Stimulated activated CD8-positive, alpha-beta memory T cell treated with anti-CD3 and anti-CD28 coated beads, Interleukin-7, amount 100 ng/mL, for 1 hour (primary cell): ENCODE measurements at places on chromosomes 1 and 21.

GRCh38 chr1:93801471-93801870 lies 77.5 kb downstream of the DNTTIP2 start:
- DNase-seq: no peak

DNA sequence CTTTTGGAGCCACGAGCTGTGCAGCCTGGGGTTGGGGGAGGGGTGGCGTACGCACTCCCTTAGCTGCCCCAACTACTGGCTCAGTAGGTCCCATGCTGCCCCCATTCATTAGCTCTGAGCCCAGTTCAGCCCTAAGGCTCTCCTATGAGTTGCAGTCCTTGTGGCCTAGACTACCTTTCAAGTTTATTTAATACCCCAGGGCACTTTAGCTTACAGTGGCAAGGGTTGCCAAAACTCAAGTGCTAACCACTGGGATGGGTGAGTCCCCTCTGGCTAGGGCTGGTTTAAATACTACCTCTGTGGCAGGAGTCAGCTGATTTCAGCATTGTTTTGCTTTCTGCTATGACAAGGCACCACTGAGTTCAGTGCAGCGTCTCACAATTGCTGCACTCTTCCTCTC lies 118.2 kb downstream of the ODF2L start:
- DNase-seq: no peak

- no peak for DNase-seq
Measured at GRCh38 chr1:58047265-58047858, 499.2 kb downstream of the OMA1 start.

DNA sequence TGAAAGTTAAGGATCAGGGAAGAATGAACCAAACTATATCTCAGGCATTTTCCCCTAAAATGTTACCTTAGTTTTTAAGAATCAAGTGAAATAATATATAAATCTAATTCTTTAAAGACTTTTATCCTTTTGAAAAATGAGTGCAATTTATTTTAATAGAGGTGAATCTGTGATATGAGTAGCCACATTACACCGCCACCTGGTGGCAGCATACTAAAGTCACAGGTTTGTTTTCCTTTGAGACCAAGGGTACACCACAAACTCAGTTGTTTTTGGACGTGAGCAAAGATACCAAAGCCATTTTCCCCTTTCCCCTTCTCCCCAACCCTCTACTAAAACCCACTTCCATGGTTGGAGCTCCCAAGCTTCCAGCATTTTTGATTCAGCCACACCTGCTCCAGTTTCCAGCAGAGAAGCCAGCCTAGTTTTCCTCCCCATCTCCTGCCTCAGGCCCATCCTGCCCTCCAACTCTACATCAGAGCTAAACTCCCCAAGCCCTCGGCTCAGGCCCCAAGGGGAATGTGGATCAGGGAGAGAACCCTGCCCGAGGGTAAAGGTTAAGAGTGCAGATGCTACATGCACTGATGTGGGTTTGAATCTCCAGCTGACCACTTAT lies 22.9 kb upstream of the LDLRAP1 start:
- DNase-seq: peak; percentile 55

GRCh38 chr1:27333717-27334279 lies 8.0 kb upstream of the SYTL1 start:
- no peak for DNase-seq

DNA sequence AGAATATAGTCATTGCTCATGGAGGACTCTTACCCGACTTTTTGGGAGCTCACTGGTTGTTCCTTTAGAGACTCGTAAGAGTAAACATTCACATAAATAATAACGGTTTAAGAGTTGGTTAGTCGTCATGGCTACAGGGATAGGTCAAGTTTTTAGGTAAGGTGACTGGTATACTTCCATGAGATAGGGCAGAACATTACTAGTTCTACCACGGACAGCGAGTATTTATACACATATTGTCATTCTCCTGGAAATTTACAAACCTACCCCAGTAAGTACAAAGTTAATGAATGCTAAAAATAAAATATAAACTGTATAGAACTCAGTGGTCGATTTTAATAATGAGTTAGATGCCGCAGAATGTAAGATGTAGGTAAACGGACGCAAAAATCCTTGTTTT lies 1.2 kb upstream of the RYR2 start:
- no peak for DNase-seq

DNA sequence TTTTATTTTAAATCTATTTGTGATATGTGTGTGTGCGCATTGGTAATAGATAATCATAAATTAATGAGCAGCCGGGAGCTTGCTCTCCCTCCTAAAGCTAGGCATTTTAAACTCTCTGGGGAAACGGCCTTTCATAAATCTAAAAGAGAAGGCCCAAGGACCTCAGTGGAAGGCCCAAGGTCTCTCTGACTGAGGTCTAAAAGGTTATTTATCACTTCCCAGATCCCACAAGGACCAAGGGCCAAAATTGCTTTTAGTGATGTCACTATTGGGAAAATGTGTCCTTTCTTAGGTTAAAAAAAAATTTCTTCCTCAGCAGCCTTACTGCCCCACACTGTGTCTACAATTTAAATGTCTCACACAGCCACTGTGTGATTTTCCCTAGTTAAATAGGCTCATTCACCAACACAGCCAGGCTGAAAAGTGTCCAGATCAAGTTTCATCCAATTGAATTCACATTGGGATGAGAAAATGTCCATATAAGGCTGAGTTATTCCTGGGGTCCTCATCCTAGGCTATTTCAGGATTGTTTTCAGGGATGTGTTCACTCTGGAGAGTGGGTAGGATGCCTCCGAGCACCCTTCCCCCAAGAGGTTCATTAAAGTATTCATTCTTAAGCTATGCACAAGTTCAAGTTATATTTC lies 46.1 kb downstream of the SLC44A3 start:
- no peak for DNase-seq

DNA sequence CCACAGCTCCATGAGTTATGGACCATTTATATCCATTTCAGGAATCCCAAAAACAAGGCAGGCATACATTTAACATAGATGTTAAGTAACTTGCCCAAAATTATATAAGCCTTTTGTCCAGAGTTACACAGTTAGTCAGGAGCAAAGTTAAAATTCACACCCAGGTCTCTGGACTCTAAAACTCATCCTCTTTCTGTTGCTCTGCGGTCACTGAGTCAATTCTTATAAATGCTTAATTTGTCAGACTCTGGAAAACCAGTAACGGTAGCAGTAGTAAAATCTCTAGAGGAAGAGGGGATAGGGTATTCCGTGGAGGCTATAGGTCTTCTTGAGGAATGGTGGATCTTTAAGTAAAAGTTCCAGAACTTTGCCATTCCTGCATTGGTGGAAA lies 223.6 kb upstream of the JUN start:
- DNase-seq: no peak

DNA sequence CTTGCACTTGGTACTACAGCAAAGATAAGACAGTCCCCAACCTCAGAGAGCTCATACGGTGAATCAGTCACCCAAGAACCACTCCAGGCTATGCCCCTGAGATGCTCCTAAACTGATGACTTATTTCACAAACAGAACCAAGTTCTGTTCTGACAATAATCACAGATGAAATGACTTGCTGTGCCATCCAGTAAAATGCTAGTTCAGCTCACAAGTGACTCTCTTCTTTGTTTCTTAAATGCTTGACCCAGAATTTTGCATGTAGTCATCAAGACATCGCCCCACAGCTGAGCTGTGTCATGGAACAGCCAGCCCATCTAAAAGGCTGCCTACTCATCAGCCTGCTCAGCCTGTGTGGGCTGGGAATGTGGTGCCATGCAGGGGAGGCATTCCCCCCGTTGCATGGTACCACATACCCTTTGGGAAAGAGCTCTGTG lies 6.1 kb upstream of the SLC19A2 start:
- no peak for DNase-seq

- no peak for DNase-seq
Measured at GRCh38 chr1:80533093-80533492, 1267.6 kb upstream of the ADGRL2 start.

DNA sequence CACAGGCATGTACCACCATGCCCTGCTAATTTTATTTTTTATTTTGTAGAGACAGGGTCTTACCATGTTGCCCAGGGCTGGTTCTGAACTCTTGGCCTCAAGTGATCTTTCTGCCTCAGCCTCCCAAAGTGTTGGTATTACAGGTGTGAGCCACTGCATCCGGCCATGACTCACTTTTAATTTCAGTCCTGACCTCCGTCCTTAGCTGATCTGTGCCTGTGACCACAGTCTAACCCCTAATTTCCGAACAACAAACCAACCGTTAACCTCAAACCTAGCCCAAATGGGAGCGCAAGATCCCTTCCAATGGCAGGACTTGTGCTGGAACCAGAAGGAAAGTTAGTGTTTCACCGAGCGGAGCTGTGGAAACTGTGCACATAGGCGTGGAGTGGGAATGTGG lies 29.3 kb upstream of the MAN1C1 start:
- no peak for DNase-seq

DNA sequence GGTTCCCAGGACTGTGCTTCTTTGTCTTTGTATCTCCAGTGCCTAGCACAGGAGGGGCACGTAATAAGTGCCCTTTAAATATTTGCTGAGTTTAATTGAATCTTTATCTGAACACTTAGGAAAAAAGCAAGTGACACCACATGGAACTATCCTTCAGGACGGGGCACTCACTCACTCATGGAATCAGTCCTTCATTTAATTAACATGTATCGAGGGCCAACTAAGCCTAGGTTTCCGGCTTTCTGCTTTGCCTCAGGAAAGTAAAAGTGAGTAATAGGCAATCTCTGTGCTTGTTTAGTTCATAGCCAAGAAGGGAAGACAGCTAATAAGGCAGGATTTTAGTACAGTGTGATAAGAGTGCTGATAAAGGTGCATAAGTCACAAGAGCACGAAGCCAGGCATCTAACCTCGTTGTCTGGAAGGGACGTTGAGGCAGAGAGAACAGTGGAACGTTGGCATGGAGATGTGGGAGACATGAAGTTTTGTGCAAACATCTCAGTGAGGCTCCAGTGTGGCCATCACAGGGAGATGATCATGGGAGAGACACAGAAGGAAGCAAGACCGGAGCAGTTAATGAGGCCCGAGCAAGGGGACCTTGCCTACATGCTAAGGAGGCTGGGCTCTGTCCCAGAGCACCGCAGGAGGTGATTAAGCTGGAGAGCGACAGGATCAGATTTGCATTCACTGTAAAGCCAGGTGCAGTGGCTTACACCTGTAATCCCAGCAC lies 54.1 kb upstream of the TRIM67 start:
- DNase-seq: no peak

GRCh38 chr1:209628618-209629299 lies 23.5 kb downstream of the LAMB3 start:
- no peak for DNase-seq

DNA sequence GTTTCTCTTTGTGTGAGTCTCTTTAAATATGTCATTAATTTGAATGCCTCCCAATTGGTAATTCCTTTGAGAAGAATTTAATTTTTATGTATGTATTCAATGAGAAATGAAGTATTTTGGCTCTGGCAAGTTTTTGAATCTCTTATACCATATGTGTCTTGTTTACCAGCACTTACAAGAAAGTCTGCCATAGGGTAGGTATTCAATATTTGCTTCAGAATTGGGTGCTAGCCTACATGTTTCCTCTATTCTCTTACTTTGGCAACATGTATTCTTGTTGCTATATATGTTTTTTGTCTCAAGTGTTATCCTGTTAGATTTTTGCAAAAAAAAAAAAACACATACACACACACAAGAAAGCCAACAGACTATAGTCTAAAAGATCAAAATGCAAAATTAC lies 350.5 kb upstream of the PRMT6 start:
- no peak for DNase-seq

DNA sequence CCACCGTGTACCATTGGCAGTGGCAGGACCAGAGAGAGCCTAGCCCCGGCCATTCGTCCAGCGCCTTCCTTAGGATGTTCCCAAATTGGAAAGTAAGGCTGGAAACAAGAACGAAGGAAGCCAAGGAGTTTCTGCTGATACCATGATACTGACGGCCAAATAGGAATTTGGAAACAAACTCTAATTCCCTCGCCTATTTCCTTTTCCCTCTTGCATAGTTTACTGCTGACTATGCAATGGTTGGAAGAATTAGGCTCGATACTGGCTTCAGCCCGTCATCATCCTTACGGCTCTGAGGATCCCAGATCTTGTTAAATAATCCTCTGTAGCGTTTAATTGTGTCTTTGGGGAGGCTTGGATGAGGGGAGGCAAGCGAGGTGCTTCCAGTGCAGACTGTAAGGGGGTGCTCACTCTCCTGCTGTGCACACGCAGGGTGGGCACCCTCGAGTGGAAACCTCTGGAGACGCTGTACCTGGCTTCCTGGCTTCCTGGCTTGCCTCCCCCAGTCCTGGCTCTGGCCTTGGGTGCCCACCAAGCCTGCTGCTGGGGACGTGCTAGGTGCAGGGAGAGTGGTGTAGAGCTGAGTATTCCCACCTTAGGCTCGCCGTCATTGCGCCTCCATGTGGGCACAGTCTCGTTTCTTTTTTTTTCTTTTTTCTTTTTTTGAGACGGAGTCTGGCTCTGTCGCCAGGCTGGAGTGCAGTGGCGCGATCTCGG lies 27.4 kb upstream of the CAMTA1 start:
- no peak for DNase-seq

- no peak for DNase-seq
Measured at GRCh38 chr1:224784265-224785039, 145.0 kb upstream of the DNAH14 start.

- peak; percentile 59 for DNase-seq
Measured at GRCh38 chr1:40315239-40315794, 1.8 kb downstream of the COL9A2 start.

GRCh38 chr1:89945852-89946476 lies 48.9 kb upstream of the ZNF326 start:
- DNase-seq: no peak

DNA sequence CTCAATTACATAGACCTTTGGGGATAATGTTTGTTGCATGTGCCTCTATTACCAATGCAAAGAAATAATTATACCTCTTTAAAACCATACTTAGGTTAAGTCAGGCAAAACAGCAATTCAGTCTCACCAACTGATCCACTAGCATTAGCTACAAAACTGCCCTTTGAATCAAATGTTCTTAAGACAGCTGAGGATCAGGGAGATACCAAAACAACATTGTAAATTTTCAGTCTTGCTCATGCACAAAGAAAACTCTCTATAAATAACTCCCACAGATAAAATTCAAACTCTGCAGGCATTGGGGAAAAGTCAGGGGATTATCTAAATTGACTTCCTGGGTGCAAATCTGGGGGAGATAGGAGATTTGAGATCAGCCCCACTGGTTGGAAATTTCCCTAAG lies 100.9 kb upstream of the DPT start:
- no peak for DNase-seq

DNA sequence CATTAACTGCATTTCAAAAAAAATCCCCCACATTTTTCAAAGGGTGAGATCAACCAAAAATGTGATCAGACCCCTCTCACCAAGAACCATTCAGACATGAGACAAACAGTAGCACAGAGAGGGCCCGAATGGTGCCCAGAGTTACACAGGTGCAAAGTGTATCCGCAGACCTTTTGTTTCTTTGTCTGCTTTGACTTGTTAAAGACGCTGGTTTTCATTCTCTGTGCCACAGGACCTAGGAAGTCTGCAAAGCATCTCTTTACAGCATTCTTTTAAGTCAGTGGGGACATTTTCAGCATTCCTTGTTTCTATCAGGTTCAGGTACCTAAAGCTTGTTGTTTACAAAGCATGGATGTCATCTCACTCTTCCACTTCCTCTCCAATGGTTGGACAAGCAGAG lies 87.2 kb upstream of the MAP1LC3C start:
- no peak for DNase-seq
